Activated T-cell treated with anti-CD3 and anti-CD28 coated beads, Interleukin-2, amount 50 U/mL, for 72 hours (primary cell): ENCODE measurements at places on chromosomes 11 and 22. TPM values are rescaled to one million over a fixed set of nuclear protein-coding genes. Genes with fewer than 3 reads are reported as not detected.

DNA sequence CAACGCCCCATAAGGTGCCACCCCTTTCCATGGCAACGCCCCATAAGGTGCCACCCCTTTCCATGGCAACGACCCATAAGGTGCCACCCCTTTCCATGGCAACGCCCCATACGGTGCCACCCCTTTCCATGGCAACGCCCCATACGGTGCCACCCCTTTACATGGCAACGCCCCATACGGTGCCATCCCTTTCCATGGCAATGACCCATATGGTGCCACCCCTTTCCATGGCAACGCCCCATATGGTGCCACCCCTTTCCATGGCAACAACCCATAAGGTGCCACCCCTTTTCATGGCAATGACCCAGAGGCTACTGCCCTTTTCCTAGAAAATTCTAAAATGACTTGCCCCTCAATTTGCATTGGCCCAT, 72.1 kb downstream of the BRD1 start:
- H3K27ac ChIP-seq, result no peak overlapping the region
- no peak for DNase-seq
- H3K4me1 ChIP-seq, result no peaks in the 10 kb centered on the region
- H3K27me3 ChIP-seq, result no peaks in the 10 kb centered on the region

DNA sequence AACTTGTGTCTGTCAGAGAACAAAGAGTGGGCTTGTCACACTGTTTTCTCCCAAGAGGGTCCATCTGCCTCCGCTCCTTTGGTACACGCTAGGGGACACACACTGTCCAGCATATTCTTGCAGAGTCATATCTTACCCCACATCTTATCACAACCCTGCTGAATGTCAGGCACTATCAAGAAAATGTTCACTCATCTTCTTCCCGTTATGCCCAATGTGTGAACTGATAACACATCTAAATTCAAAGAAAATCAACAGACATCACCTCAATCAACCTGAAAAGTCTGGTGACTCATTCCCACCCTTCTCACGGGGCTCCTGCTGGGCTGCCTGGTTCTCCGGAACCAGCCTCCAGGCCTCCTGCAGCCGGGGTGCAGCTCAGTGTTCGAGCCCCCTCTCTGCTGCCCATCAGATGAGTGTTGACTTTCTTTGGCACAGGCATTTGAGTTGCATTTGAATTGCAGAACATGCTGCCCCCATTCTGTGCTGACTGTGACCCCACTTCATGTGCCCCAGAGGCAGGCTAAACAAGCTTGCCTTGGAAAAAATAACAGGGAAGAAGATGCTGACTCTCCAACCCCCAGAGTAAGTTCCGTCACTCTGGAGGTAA, 19.4 kb downstream of the GRAP2 start:
- no peaks in the 10 kb centered on the region for H3K36me3 ChIP-seq
- DNase-seq, result peak; percentile 83
- no peaks in the 10 kb centered on the region for H3K27me3 ChIP-seq
- H3K4me3 ChIP-seq, result peak overlapping the region; percentile 83
- peaks cover 97% of the 10 kb centered on the region for H3K4me1 ChIP-seq

GRCh38 chr11:117597071-117597470, 199.9 kb downstream of the DSCAML1 start:
- DNase-seq, result peak; percentile 39
- H3K27me3 ChIP-seq, result peaks cover 28% of the 10 kb centered on the region
- H3K36me3 ChIP-seq, result no peaks in the 10 kb centered on the region
- no peaks in the 10 kb centered on the region for H3K4me1 ChIP-seq
- H3K4me3 ChIP-seq, result no peak overlapping the region

- no peak overlapping the region for H3K27ac ChIP-seq
- no peak for DNase-seq
- no peak overlapping the region for H3K4me3 ChIP-seq
- H3K27me3 ChIP-seq, result no peaks in the 10 kb centered on the region
- H3K36me3 ChIP-seq, result no peaks in the 10 kb centered on the region
Measured at GRCh38 chr11:104451197-104451893, 287.4 kb upstream of the PDGFD start.

GRCh38 chr22:42635531-42635930, 4.9 kb downstream of the ATP5MGL start:
- no peaks in the 10 kb centered on the region for H3K27me3 ChIP-seq
- H3K36me3 ChIP-seq, result peaks cover 1% of the 10 kb centered on the region
- peaks cover 7% of the 10 kb centered on the region for H3K4me1 ChIP-seq
- no peak for DNase-seq
- no peak overlapping the region for H3K27ac ChIP-seq

DNA sequence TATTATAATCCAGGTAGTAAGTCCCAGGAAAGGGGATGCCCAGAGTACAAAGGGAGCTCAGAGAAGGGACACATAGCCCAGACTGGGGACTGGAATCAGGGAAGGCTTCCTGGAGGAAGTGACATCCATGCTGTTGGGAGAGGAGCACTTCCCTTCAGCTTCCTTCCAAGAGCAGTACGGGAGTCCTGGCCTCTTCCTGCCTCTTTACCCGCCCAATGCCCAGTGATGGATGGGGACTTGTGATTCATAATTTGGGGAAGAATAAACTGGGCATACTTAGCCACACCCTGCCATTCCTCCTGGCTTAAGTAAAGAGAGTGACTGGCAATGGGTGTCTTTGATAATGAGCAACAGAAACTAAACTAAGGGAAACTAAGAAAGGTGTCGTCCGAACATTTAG, 11.5 kb downstream of the C11orf91 start:
- no peak for DNase-seq
- H3K27me3 ChIP-seq, result no peaks in the 10 kb centered on the region
- H3K27ac ChIP-seq, result no peak overlapping the region
- H3K4me3 ChIP-seq, result no peak overlapping the region

- no peaks in the 10 kb centered on the region for H3K36me3 ChIP-seq
- no peak for DNase-seq
- no peaks in the 10 kb centered on the region for H3K4me1 ChIP-seq
- no peak overlapping the region for H3K4me3 ChIP-seq
- no peaks in the 10 kb centered on the region for H3K27me3 ChIP-seq
Measured at GRCh38 chr22:32874976-32875375, 73.5 kb downstream of the TIMP3 start.

DNA sequence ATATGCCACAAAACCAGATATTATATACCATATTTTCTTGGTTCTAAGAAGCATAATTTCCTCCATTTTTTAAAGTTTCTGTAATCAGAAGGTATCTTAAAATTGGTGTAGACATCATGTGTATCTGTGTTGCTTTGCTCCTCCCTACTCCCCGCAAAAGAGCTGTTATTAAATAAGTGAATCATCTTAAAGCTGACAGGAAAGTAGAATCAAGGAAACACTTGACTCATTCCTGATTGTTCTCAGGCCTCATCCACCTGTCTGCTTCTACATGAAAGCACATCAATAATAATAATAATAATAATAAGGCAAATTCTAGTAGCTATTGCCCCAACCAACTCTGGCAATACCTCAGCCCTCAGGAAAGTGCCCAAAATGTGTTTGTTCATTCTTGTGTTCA, 26.2 kb upstream of the GUCY1A2 start:
- H3K27me3 ChIP-seq, result no peaks in the 10 kb centered on the region
- H3K4me3 ChIP-seq, result no peak overlapping the region
- H3K27ac ChIP-seq, result no peak overlapping the region
- no peaks in the 10 kb centered on the region for H3K4me1 ChIP-seq

DNA sequence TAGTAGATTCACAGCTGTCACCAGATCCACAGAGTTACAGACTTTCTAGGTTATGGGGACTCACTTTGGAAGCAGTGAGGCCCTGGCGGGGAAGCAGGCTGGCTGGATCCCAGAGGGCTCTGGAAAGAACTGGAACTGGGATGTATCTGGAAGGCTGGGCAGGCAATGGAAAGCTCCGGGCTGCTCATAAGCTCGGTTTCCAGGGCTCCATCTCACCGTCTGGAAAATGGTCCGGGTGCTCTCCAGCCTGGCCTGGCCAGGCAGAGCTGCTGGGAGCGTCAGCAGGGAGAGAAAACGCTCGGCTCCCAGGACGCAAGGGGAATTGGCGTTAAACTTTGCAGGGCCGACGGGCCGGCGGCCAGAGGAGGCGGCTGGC, 335 bp upstream of the SEZ6L start:
- no peaks in the 10 kb centered on the region for H3K36me3 ChIP-seq
- no peaks in the 10 kb centered on the region for H3K4me1 ChIP-seq
- peak overlapping the region; percentile 42 for H3K4me3 ChIP-seq
- DNase-seq, result no peak
- peaks cover 78% of the 10 kb centered on the region for H3K27me3 ChIP-seq

DNA sequence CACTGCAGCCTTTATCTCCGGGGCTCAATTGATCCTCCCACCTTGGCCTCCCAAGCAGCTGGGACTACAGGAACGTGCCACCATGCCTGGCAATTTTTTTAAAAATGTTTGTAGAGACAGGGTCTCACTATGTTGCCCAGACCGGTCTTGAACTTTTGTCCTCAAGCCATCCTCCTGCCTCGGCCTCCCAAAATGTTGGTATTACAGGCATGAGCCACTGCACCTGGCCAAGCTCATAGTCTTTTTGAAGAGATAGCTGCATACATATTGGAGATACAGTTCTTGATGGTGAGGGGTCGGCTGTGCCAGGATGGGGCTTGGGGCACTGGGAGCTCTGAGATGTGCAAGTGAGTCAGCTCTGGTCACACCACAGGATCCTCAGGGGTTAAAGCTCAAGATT, 53.2 kb downstream of the CHRDL2 start:
- H3K4me3 ChIP-seq, result no peak overlapping the region
- no peak overlapping the region for H3K27ac ChIP-seq
- no peaks in the 10 kb centered on the region for H3K36me3 ChIP-seq
- H3K4me1 ChIP-seq, result no peaks in the 10 kb centered on the region

- peak overlapping the region; percentile 38 for H3K4me3 ChIP-seq
- DNase-seq, result no peak
- H3K27ac ChIP-seq, result peak overlapping the region; percentile 76
Measured at GRCh38 chr11:71946144-71946571, 17.3 kb downstream of the RNF121 start.

- H3K27me3 ChIP-seq, result no peaks in the 10 kb centered on the region
- H3K4me1 ChIP-seq, result no peaks in the 10 kb centered on the region
- DNase-seq, result no peak
- no peak overlapping the region for H3K4me3 ChIP-seq
- no peak overlapping the region for H3K27ac ChIP-seq
Measured at GRCh38 chr22:23548501-23549197, 31.4 kb downstream of the IGLL1 start.

GRCh38 chr11:21316591-21316990, 647.2 kb downstream of the NELL1 start:
- no peaks in the 10 kb centered on the region for H3K4me1 ChIP-seq
- H3K36me3 ChIP-seq, result no peaks in the 10 kb centered on the region
- no peak overlapping the region for H3K4me3 ChIP-seq
- no peak for DNase-seq
- no peaks in the 10 kb centered on the region for H3K27me3 ChIP-seq

GRCh38 chr11:48007677-48008076, 27.3 kb downstream of the PTPRJ start:
- H3K27me3 ChIP-seq, result no peaks in the 10 kb centered on the region
- peaks cover 2% of the 10 kb centered on the region for H3K36me3 ChIP-seq
- peak overlapping the region; percentile 93 for H3K4me3 ChIP-seq
- peaks cover 96% of the 10 kb centered on the region for H3K4me1 ChIP-seq
- peak overlapping the region; percentile 88 for H3K27ac ChIP-seq
- DNase-seq, result no peak

GRCh38 chr11:131749101-131749500, 378.7 kb downstream of the NTM start:
- no peak for DNase-seq
- H3K27me3 ChIP-seq, result no peaks in the 10 kb centered on the region
- H3K27ac ChIP-seq, result no peak overlapping the region
- no peaks in the 10 kb centered on the region for H3K36me3 ChIP-seq
- H3K4me3 ChIP-seq, result no peak overlapping the region

DNA sequence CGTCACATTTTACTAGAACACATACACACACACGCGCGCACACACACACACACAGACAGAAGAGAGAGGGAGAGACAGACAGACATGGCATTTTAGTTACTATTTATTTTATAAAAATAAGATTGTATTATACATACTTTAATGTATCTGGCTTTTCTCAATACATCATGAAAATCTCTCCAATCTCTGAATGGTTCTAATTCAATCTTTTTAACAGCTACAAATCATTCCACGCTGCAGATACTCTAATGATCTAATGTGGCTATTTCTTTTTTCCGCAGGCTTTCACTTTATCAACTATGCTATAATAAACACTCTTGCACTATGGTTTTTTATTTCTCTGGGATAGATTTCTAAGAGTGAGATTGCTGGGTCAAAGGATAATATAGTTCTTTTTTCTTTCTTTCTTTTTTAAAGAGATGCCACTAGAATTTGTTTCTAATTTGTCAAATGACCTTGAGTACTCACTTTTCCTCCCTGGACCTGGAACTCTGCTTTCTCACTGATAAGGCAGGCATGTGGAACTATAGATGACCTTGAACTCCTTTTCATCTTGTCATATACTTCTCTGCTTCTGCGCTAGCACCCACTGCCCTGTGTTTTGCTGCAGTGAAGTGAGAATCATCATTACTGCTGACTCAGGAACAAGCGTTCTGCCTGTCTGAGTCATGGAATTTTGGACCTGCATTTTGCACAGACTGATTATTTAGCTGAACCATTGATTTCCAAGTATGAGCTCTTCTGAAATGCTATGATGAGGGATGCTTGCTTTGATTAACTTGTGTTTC, 4.9 kb upstream of the SLC6A5 start:
- peaks cover 60% of the 10 kb centered on the region for H3K27me3 ChIP-seq
- H3K4me1 ChIP-seq, result peaks cover 19% of the 10 kb centered on the region
- H3K27ac ChIP-seq, result no peak overlapping the region

DNA sequence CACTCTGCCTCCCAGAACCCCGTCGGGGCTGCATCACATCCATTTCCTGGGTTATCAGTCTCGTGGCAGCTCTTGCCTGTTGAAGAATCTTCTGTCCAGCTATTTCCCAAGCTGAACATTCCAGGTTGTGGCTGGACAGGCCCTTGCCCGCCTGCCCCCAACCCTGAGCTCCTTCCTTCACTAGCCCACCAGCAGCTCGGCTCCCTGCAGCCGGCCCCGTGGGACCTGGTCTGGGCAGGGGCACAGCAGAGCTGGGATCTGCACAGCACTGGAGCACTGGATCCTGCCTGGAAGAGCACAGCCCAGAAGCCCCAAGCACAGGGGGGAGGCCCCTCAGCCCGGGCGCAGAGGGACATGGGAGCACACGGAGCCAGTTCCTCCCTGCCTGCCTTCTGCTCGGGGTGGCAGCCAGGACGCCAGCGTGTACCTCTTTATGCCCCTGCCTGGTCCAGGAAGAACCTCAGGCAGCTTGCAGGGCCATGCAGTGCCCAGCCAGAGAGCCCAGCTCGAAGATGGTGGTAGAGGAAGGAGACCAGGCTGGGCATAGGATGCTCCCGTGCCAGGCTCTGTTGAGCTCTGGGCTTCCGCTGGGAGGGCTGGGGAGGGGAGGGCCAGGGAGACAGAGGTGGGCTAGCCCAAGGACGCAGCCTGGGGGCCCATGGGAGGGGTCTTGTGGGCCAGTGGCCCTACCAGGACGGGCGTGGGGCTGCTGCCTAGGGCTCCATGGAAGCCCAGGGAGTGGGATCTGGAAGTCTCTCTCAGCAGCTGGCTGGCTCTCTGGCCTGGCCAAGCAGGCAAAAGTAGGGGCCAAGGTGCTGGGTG, 16.6 kb upstream of the GNB1L start:
- H3K27me3 ChIP-seq, result no peaks in the 10 kb centered on the region
- no peaks in the 10 kb centered on the region for H3K36me3 ChIP-seq
- H3K27ac ChIP-seq, result no peak overlapping the region

Gene TREH
- total RNA-seq, result not detected

Gene ZNF408
- total RNA-seq, result 17.8 TPM

Gene FBLN1
- total RNA-seq, result not detected

Gene PDGFD
- total RNA-seq, result 0.05 TPM

Gene HSPB2
- total RNA-seq, result not detected

Gene OR52M1
- total RNA-seq, result not detected

Gene PRAME
- total RNA-seq, result 0.14 TPM

Gene NUCB2
- 64.6 TPM for total RNA-seq

Gene OR5P2
- not detected for total RNA-seq

Gene PANX3
- not detected for total RNA-seq

Gene FADS1
- 17.7 TPM for total RNA-seq

Gene TMPRSS6
- 26.8 TPM for total RNA-seq
